Dorsolateral prefrontal cortex (tissue), 122 donors: ENCODE measurements at places on chromosomes 12 and 14. TPM values are rescaled to one million over a fixed set of nuclear protein-coding genes. Genes with fewer than 3 reads are reported as not detected.

Gene AKAP6
- 269 TPM for total RNA-seq

Gene OTOGL
- total RNA-seq = 9.2 TPM

Gene KLHDC1
- 26.9 TPM for total RNA-seq

Gene POLE2
- total RNA-seq = 0.72 TPM

Gene TSPAN8
- not detected for total RNA-seq

Gene ACSS3
- total RNA-seq = 32.7 TPM

Gene PPP4R4
- 22.6 TPM for total RNA-seq

Gene WNT5B
- 5.7 TPM for total RNA-seq

Gene RAD9B
- 2.0 TPM for total RNA-seq

Gene WIF1
- 34.3 TPM for total RNA-seq

Gene PPHLN1
- 66.5 TPM for total RNA-seq

Gene TESPA1
- total RNA-seq = 178 TPM

Gene TMEM117
- total RNA-seq = 13.4 TPM

Gene SLC25A47
- total RNA-seq = not detected

Gene ANKRD33
- not detected for total RNA-seq

Gene BTBD7
- total RNA-seq = 41.0 TPM

Gene RBP5
- total RNA-seq = 2.5 TPM

Gene ASIC1
- total RNA-seq = 37.5 TPM
